A549 treated with CORT108297 at 1 μM for 4 hours (cell line): ENCODE measurements at places on chromosomes 5 and 9. TPM values are rescaled to one million over a fixed set of nuclear protein-coding genes. Genes with fewer than 3 reads are reported as not detected.

Gene C5orf46
- not detected in 5 replicates for total RNA-seq

Gene SCGB3A2
- total RNA-seq: not detected in 5 replicates

Gene EDIL3
- 0.15 to 0.48 TPM (median 0.21 TPM) in 5 replicates for total RNA-seq

Gene PCDHB8
- 0.29 to 0.41 TPM (median 0.32 TPM) in 5 replicates for total RNA-seq

Gene SLC36A2
- total RNA-seq: not detected in 5 replicates

Gene MRNIP
- 15.6 to 23.6 TPM (median 18.6 TPM) in 5 replicates for total RNA-seq

Gene RNF180
- 0.30 to 0.46 TPM (median 0.39 TPM) in 5 replicates for total RNA-seq

Gene NFX1
- total RNA-seq: 27.5 to 30.4 TPM (median 28.9 TPM) in 5 replicates

Gene GFI1B
- total RNA-seq: 0.03 to 0.14 TPM (median 0.12 TPM) in 3 of 5 replicates, not detected in the others

Gene DCAF10
- 10.7 to 14.4 TPM (median 11.4 TPM) in 5 replicates for total RNA-seq

Gene NEUROG1
- total RNA-seq: not detected in 5 replicates

Gene KIF24
- total RNA-seq: 3.0 to 3.7 TPM (median 3.3 TPM) in 5 replicates

Gene CAMK4
- total RNA-seq: 0.06 to 0.11 TPM (median 0.10 TPM) in 4 of 5 replicates, not detected in the other

Gene FOXI1
- not detected in 5 replicates for total RNA-seq

Gene TUBB4B
- 616 to 807 TPM (median 766 TPM) in 5 replicates for total RNA-seq

Gene NTMT1
- total RNA-seq: 91.1 to 106 TPM (median 99.9 TPM) in 5 replicates

Gene FGF18
- 0.46 to 0.62 TPM (median 0.55 TPM) in 5 replicates for total RNA-seq

Gene TBC1D9B
- total RNA-seq: 52.3 to 71.4 TPM (median 64.1 TPM) in 5 replicates

Gene ORM2
- total RNA-seq: not detected in 5 replicates

Gene KCNV2
- not detected in 5 replicates for total RNA-seq

Gene MYO10
- total RNA-seq: 46.5 to 64.2 TPM (median 54.8 TPM) in 5 replicates

Gene ANXA2R
- 1.8 to 3.1 TPM (median 3.0 TPM) in 5 replicates for total RNA-seq

Gene SPINK4
- total RNA-seq: 0.28 TPM in 1 of 5 replicates, not detected in the others

Gene DMRT2
- 0.05 to 0.10 TPM (median 0.09 TPM) in 4 of 5 replicates, not detected in the other for total RNA-seq

Gene WNK2
- total RNA-seq: 4.9 to 7.8 TPM (median 6.5 TPM) in 5 replicates

Gene GTF3C5
- 56.9 to 72.3 TPM (median 67.6 TPM) in 5 replicates for total RNA-seq

Gene SIL1
- total RNA-seq: 23.9 to 27.0 TPM (median 26.4 TPM) in 5 replicates

Gene CCT5
- total RNA-seq: 487 to 806 TPM (median 519 TPM) in 5 replicates

Gene MOB3B
- total RNA-seq: 6.6 to 8.7 TPM (median 7.1 TPM) in 5 replicates

Gene LIX1
- not detected in 5 replicates for total RNA-seq

Gene SMIM3
- 3.5 to 4.9 TPM (median 4.1 TPM) in 5 replicates for total RNA-seq

Gene GDA
- 0.95 to 1.6 TPM (median 1.2 TPM) in 5 replicates for total RNA-seq

Gene RNF14
- 43.4 to 60.2 TPM (median 51.8 TPM) in 5 replicates for total RNA-seq

Gene GPR151
- total RNA-seq: not detected in 5 replicates

Gene CSNK1A1
- 113 to 136 TPM (median 125 TPM) in 5 replicates for total RNA-seq

Gene ABLIM3
- 14.3 to 19.5 TPM (median 15.8 TPM) in 5 replicates for total RNA-seq

Gene TMEM252
- total RNA-seq: not detected in 5 replicates

Gene PCDHA13
- 0.05 to 0.20 TPM (median 0.06 TPM) in 3 of 5 replicates, not detected in the others for total RNA-seq

Gene NRG2
- 1.7 to 2.4 TPM (median 2.1 TPM) in 5 replicates for total RNA-seq

Gene PDZD2
- 0.10 to 0.27 TPM (median 0.12 TPM) in 5 replicates for total RNA-seq

Gene IL5
- not detected in 5 replicates for total RNA-seq

Gene GRXCR2
- not detected in 5 replicates for total RNA-seq

Gene MSMP
- total RNA-seq: 0.30 to 0.48 TPM (median 0.36 TPM) in 3 of 5 replicates, not detected in the others

Gene TMEM232
- total RNA-seq: 0.14 to 0.46 TPM in 2 of 5 replicates, not detected in the others

Gene CNTFR
- 0.07 to 0.13 TPM (median 0.11 TPM) in 5 replicates for total RNA-seq

Gene ADAM19
- total RNA-seq: 11.4 to 18.4 TPM (median 14.3 TPM) in 5 replicates

Gene PDLIM4
- 0.26 to 0.80 TPM (median 0.44 TPM) in 4 of 5 replicates, not detected in the other for total RNA-seq

Gene RETREG1
- total RNA-seq: 1.9 to 3.8 TPM (median 2.8 TPM) in 5 replicates

Gene TMEM215
- 0.02 to 0.05 TPM in 2 of 5 replicates, not detected in the others for total RNA-seq

Gene BSPRY
- 0.08 to 0.12 TPM (median 0.09 TPM) in 3 of 5 replicates, not detected in the others for total RNA-seq

Gene IL3
- total RNA-seq: not detected in 5 replicates

Gene GNG10
- 56.5 to 68.8 TPM (median 66.7 TPM) in 5 replicates for total RNA-seq

Gene RLN2
- total RNA-seq: 0.18 to 0.34 TPM (median 0.20 TPM) in 3 of 5 replicates, not detected in the others
